Tibial nerve (tissue), 4 donors: ENCODE measurements at places on chromosomes 11 and 22. TPM values are rescaled to one million over a fixed set of nuclear protein-coding genes. Genes with fewer than 3 reads are reported as not detected.

JOSD1 gene
- 67.3 TPM for total RNA-seq

PPFIBP2 gene
- total RNA-seq, result 26.1 TPM

CCDC87 gene
- not detected for total RNA-seq

MS4A6A gene
- 103 TPM for total RNA-seq

KLHL35 gene
- 6.5 TPM for total RNA-seq

DNA sequence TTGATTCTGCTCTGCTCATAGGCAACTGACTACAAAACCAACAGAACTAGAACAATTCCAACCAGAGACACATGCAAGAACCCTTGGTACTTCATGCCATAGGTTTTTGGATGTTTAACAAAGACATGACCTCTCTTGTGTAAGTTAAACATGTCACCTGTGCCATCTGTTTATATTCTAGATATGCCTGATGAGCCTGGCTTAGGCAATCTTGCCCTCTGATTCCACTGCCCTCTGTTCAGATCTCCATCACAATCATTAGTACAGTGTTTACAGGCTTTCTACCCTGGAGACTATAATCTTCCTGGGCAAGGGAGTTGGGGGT lies 40.8 kb downstream of the ABTB2 start:
- peak overlapping the region; percentile 34 for H3K27ac ChIP-seq
- H3K4me1 ChIP-seq, result no peaks in the 10 kb centered on the region
- H3K27me3 ChIP-seq, result no peaks in the 10 kb centered on the region
- H3K4me3 ChIP-seq, result no peak overlapping the region

DNA sequence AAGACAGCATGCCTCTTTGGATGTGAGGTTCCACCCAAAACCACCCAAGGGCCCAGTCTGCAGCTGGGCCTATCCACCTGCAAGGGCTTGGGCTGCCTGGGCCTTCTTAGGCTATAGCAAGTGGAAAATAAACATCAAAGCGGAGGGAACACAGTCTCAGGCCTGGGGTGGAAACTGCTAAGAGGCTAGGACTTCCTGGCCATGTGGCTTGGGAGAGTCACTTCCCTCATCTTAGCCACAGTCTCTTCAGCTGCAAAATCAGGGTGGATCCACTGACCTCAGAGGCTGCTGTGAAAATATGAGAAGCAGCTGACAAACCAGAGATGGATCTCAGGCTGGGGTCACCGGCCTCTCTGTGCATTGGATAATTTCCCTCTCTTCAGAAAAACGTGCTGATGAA lies 30.6 kb upstream of the TFIP11 start:
- H3K36me3 ChIP-seq, result no peaks in the 10 kb centered on the region
- H3K27me3 ChIP-seq, result no peaks in the 10 kb centered on the region
- no peak overlapping the region for H3K27ac ChIP-seq
- DNase-seq, result no peak
- no peak overlapping the region for H3K4me3 ChIP-seq
- H3K4me1 ChIP-seq, result no peaks in the 10 kb centered on the region

DNA sequence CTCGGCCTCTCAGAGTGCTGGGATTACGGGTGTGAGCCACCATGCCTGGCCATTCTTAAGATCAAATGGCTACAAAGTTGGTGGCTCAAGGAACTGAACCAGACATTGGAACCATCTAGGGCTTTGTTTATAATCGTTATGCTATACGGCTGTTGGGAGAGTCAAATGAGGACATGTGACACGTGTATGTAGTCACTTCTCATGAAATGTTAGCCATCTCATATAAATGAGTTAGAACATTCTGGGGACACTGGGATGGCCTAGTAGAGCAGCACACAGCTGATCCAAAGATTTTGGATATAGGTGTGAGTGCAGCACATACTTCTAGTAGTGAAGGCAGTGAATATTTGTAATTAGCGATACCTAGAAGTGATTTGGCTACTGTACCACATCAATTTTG lies 6.6 kb upstream of the RBM4 start:
- no peaks in the 10 kb centered on the region for H3K4me1 ChIP-seq
- no peak for DNase-seq
- no peaks in the 10 kb centered on the region for H3K36me3 ChIP-seq
- H3K4me3 ChIP-seq, result no peak overlapping the region

DNA sequence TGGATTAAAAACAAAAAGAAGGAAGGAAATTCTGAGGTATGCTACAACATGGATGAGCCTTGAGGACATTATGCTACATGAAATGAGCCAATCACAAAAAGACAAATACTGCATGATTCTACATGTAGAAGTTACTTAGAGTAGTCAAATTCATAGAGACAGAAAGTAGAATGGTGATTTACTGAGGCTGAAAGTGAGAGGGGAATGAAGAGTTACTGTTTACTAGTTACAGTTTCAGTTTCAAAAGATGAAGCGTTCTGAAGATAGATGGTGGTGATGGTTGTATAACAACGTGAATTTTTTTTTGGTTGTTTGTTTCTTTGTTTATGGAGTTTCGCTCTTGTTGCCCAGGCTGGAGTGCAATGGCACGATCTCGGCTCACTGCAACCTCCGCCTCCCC lies 9.5 kb downstream of the OR5P2 start:
- no peaks in the 10 kb centered on the region for H3K36me3 ChIP-seq
- no peak overlapping the region for H3K27ac ChIP-seq
- no peak for DNase-seq
- H3K4me1 ChIP-seq, result no peaks in the 10 kb centered on the region
- no peak overlapping the region for H3K4me3 ChIP-seq

- no peak for DNase-seq
- no peaks in the 10 kb centered on the region for H3K4me1 ChIP-seq
These were observed 2310.2 kb downstream of the LRRC4C start for GRCh38 chr11:39149214-39149613.

DNA sequence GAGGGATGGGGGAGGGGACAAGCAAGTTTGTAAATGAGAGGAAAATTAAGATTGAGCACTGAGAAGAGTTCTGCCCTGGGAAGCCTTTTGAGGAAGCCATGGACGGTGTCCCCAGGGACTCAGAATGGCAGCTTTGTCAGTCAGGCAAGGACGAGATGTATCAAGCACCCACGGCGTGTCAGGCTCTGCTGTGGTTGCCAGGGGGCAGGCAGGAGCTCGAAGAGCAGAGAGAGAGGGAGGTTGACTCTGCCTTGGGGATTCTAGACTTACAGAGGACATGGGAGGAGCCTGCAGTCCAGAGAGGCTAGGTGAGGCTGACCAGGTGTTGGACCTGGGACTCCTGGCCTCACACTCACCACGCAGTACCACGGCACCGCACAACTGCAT lies 29.1 kb upstream of the SYT7 start:
- no peak overlapping the region for H3K27ac ChIP-seq
- DNase-seq, result no peak
- no peaks in the 10 kb centered on the region for H3K27me3 ChIP-seq

- H3K27me3 ChIP-seq, result no peaks in the 10 kb centered on the region
- H3K36me3 ChIP-seq, result no peaks in the 10 kb centered on the region
- H3K27ac ChIP-seq, result no peak overlapping the region
- no peak overlapping the region for H3K4me3 ChIP-seq
- peaks cover 29% of the 10 kb centered on the region for H3K4me1 ChIP-seq
- no peak for DNase-seq
These were observed 64.2 kb downstream of the HIPK3 start for GRCh38 chr11:33321422-33321821.

GRCh38 chr22:38970551-38970950 lies 11.6 kb upstream of the APOBEC3B start:
- no peak overlapping the region for H3K4me3 ChIP-seq
- no peaks in the 10 kb centered on the region for H3K36me3 ChIP-seq
- H3K27ac ChIP-seq, result no peak overlapping the region
- no peak for DNase-seq
- no peaks in the 10 kb centered on the region for H3K4me1 ChIP-seq
- H3K27me3 ChIP-seq, result no peaks in the 10 kb centered on the region

DNA sequence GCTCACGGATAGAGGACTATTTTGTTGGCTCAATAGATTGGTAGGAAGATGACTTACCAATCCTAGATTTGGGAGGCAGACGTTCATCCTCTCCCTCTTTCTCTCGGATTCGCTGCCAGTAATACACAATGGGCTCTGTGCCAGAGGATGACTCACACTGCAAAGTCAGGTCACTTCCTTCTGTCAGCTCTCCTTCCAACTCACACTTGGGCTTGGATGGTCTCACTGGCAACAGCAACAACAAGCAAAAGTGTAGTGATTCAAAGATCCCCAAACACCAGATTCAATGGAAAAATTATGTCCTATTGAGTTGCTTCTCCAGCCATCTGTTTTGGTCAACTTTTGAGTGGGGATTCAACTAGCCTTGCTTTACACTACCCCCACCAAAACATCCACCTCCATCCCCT lies 21.7 kb upstream of the HSPA8 start:
- no peaks in the 10 kb centered on the region for H3K27me3 ChIP-seq
- DNase-seq, result peak; percentile 90

DNA sequence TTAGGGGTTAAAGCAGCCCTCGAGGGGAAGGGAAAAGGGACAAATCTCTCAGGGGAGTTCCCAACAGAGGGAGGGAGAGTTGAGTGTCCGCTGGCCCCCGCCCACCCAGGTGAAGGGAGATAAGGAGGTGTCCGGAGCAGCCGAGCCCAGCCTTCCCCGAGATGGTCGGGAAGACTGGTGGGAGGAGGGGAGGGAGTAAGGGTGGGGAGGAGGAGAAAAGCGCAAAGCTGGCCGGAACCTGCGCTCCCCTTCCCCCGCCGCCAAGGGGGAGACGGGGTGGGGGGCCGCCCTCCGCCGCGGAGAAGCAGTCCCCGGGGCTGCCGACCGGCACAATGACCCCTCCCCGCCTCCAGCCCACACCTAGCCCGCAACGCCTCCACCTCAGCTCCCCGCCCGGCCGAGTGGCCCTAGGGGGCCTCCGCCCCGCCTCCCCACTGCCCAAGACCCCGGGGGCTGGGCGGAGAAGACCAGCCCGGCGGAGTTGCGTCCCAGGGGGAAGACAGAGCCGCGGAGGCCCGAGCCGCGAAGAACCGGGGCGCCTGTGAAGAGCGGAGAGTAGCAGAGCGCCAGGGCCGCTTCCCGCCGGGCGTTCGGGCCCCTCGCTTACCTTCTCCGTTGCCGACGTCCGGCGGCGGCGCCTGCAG lies 479 bp downstream of the RSF1 start:
- peak overlapping the region; percentile 97 for H3K4me3 ChIP-seq
- no peaks in the 10 kb centered on the region for H3K27me3 ChIP-seq
- no peaks in the 10 kb centered on the region for H3K36me3 ChIP-seq
- peaks cover 61% of the 10 kb centered on the region for H3K4me1 ChIP-seq

GRCh38 chr11:126192361-126192760 lies 19.1 kb downstream of the RPUSD4 start:
- H3K4me1 ChIP-seq, result no peaks in the 10 kb centered on the region
- no peaks in the 10 kb centered on the region for H3K27me3 ChIP-seq
- H3K36me3 ChIP-seq, result no peaks in the 10 kb centered on the region
- no peak for DNase-seq

DNA sequence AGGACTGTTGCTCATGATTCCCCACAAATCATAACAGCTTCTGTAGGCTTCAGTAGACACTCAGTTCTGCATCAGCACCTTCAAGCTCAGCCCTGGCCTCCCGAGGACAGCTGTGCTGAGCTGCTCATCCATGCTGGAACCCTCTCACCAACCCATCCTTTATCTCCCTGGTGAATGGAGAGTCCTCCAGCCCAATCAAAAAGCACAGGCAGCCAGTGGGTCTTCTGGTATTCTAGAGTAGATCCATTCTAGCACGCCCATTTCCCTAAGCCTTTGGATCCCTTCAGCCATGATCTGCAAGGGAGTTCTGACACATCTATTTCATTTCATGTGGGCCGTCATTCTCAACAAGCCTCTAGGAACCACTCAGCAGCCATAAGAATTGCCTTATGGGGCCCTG lies 44.6 kb upstream of the SPATA19 start:
- no peak overlapping the region for H3K4me3 ChIP-seq
- H3K27me3 ChIP-seq, result no peaks in the 10 kb centered on the region
- no peaks in the 10 kb centered on the region for H3K4me1 ChIP-seq
- no peak overlapping the region for H3K27ac ChIP-seq
- no peak for DNase-seq

- H3K27me3 ChIP-seq, result no peaks in the 10 kb centered on the region
- peak overlapping the region; percentile 65 for H3K27ac ChIP-seq
- peaks cover 18% of the 10 kb centered on the region for H3K4me1 ChIP-seq
- H3K36me3 ChIP-seq, result no peaks in the 10 kb centered on the region
These were observed 9.3 kb upstream of the PEX26 start for GRCh38 chr22:18068381-18068988.

- no peaks in the 10 kb centered on the region for H3K36me3 ChIP-seq
- no peak overlapping the region for H3K27ac ChIP-seq
- no peak for DNase-seq
These were observed 12.2 kb downstream of the MRGPRD start for GRCh38 chr11:68968306-68969250.
